ENCODE measurements at places on chromosomes 1 and 21.
A peak's percentile ranks its signal among the peaks of the same experiment; 100 is the strongest.

- no peak for DNase-seq
Measured at GRCh38 chr1:116033322-116033721, 57.0 kb downstream of the SLC22A15 start.

GRCh38 chr1:244096691-244097090, 45.6 kb downstream of the ZBTB18 start:
- DNase-seq: no peak

DNA sequence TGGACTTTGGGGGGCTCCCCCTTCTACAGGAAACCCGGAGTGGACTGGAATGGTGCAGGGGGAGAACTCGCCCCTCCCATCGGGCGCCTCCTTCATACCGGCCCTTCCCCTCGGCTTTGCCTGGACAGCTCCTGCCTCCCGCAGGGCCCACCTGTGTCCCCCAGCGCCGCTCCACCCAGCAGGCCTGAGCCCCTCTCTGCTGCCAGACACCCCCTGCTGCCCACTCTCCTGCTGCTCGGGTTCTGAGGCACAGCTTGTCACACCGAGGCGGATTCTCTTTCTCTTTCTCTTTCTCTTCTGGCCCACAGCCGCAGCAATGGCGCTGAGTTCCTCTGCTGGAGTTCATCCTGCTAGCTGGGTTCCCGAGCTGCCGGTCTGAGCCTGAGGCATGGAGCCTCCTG, at the start of gene TNFRSF14:
Gene TNFRSF14, plus strand, starts transcription at position 95 of the 401 bp plus-strand sequence. Its CDS starts 294 bp downstream, at position 389.
- DNase-seq: peak; percentile 76

GRCh38 chr1:60952612-60953111, 129.7 kb upstream of the NFIA start:
- DNase-seq: no peak

- no peak for DNase-seq
Measured at GRCh38 chr1:60283690-60284089, 210.1 kb upstream of the C1orf87 start.

DNA sequence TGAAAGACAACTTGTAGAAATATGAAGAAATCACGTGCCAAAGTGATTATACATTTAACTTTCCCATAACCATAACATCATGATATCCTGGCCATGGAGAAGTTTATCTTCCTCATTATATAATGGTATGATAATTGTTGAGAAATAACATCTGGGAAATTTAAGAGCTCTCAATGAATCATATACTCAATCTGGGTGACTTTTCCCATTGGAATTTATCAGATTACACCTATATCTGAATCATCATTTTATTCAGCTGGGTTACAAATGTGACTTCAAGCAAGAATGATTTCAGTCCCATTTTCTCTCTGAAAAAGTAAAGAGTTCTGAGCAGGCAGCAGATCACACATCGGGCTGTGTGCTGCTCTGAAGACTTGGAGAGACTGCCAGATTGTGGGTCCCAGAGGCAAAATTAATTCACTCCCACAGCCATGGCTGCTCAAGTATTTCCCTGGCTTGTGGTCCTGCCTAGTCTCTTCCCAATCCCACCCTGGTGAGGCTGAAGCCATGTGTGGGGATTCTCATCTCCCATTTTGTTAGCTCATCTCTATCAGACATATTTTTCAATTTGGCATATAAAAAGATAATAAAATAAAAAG, 278.0 kb downstream of the MRPL39 start:
- no peak for DNase-seq

- no peak for DNase-seq
Measured at GRCh38 chr1:55774446-55774845, 559.3 kb upstream of the USP24 start.

- DNase-seq: no peak
Measured at GRCh38 chr21:16137106-16137505, 407.3 kb downstream of the USP25 start.

DNA sequence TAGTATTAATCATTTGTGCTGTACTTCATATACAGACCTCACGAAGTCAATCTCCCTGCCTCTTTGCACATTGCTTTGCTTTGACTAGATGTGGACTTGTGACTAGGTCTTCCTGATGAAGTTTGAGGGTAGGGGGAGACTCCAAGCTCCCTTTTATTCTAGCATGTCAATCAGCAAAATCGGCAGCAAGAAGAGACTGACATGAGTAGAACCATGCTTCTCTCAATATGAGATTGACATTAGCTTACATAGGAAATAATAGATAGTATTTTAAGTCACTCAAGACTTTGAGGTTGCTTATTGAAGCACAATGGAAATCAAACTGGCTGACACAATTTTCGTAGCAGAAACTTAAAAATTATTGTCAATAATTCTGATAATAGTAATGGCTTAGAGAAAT, 866.4 kb upstream of the ADAMTS5 start:
- no peak for DNase-seq

GRCh38 chr1:24074196-24074595, 37.7 kb downstream of the MYOM3 start:
- no peak for DNase-seq

DNA sequence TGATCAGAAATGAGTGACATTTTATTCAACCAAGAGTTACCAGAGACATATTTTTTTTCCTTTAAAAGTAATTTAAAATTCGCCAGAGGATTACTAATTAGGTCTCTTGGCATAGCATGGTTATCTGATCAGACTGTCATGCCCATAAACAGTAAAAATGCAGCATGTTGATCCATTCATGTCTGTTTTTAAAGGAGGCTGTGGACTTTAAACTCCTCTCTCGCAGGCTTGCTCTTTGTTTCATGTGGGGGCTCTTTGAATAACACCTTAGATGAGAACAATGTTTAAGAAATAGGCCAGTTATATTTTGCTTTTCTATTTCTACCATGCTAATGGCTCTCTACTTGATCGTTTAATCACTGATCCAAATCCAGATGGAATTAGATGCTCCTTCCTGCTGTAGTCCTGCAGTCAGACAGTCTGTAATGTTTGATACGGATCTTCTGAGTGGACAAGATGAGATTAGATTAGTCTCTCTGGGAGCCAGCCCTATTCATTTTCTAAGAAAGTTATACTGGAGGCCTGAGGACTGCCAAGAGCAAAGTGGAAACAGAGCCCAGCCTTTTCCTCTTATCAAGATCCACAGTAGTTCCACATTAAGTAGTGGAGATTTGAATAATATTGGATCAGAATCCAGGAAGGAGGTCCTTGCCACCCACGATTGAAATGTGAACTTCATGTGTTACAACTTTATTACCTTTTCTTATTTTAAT, 197.4 kb downstream of the HS2ST1 start:
- DNase-seq: no peak

GRCh38 chr1:236141447-236142252, 689 bp upstream of the GPR137B start:
- DNase-seq: no peak

- DNase-seq: no peak
Measured at GRCh38 chr1:65564493-65564892, 144.0 kb downstream of the LEPR start.

DNA sequence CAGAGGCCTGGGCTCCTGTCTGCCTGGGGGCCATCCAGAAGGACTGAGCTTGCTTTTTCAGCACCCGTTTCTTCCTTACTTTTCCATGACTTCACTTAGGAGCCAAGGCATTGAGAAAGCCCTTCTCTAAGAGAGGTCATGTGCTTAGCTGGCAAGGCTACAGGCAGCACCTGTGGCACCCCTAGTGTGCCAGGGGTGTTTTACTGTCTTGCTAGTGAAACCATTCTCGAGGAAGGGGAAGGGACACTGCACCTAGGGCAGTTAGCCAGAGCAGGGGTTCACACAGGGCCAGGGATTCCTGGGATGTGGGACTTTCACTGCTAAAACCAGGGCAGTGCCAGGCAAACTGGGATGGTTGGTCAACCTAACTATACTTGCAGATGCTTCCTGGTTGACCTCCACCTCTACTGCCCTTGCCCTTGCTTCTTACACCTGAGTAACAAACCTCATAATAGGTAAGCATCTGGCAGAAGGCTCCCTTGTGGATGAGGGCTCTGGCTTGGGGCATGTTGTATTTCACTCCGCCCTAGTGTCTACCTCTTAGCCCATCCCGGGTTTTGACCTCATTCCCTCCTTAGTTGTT, 69.2 kb downstream of the NOS1AP start:
- no peak for DNase-seq

GRCh38 chr1:14723401-14723800, 124.9 kb downstream of the KAZN start:
- DNase-seq: no peak

GRCh38 chr1:201176940-201177339, 13.7 kb upstream of the IGFN1 start:
- no peak for DNase-seq

DNA sequence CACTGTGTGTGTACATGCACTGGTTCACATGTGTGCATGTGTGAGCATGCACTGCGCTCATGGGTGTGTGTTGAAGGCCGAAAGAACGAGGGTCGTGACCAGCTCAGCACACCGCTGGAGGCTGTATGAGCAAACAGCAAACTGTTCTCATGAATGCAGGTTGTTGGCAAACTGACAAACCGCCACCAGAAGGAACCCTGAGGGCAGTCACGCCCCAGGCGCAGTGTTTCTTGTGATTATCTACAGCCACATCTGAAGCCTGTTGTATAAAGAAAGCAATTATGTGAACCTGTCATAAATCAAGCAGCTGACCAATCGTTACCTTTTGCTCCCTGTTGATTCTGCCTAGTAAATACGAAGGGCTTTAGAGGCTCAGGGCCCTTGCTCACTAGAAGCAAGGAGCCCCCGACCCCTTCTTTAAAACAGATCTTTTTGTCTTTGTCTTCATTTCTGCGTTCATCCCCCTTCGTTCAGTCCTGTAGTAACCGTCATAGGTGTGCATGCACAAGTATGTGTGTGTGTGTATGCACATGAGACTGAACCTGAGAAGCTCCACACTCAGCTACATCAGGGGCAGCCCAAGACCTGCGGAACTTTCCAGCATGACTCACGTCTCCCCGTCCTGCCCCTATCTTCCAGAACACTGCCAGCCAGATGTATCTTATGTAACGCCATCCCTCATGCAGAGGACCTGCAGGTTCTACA, 16.8 kb upstream of the RIPK4 start:
- DNase-seq: no peak

DNA sequence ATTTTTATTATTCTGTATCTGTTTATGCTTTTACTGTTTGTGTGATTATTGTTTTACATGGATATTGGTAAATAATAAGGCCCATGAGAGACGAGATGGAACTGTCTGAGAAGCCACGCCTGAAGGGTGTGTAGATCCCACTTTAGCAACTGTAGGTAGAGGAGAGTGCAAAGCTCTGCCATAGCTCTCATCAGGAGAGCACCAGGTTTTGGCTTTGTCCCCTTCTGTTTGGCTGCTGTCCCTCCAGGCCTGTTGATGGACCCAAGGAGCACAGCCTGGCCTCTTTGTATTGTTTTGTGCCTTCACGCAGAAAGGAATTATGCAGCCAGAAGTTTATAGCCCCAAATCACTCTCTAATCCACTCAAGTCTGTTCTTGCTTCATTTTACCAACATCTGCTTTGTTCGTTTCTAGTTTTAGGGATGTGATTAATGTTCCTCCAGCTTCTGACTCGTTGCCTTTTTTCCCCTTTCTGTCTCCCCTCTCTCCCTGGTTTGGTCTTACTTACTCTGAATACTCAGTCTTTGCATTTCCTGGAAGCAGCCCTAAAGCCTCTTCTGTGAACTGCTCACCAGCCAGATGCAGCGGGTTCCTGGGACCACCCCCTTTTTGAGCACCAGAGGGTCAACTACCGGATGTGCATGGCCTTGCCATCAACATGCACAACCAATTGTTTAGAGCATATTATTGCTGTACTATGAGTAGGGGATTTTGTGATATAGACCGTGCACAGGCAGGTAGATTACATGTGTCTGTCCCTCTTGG, 127.3 kb downstream of the HHAT start:
- no peak for DNase-seq

DNA sequence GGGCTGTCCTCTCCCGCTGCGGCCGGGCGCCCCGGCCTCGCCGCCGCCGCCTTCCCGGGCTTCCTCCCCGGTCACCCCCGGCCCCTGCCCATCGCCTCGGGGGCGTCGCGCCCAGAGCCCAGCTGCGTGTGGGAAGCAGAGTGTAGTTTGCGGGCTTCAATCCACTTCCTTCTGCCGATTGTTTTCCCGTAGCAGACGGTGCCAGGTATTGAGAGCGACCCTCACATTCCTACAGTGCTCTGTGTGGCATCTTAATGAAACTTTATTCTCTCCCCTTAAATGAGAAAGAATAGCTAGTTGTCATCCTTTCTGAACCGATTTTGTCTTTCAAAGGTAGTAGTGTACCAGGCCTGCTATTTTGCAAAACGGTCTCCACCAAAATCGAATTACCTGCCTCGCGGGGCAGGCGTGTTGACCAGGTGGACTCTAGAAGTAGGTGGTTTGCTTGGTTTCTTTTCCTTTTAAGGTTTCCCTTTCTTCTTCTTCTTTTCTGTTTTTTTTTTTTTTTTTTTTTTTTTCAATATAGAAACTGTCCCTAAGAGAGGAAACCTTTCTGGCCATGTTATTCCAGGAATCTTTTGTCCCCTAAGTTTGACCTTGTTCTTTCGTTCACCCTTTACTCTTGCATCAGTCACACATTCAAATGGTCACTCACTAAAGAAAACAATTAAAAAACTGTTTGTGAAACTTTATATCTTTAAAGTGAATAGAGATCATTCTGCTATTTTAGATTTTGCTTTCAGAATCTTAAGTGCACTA, 881 bp downstream of the USP25 start:
- DNase-seq: no peak

DNA sequence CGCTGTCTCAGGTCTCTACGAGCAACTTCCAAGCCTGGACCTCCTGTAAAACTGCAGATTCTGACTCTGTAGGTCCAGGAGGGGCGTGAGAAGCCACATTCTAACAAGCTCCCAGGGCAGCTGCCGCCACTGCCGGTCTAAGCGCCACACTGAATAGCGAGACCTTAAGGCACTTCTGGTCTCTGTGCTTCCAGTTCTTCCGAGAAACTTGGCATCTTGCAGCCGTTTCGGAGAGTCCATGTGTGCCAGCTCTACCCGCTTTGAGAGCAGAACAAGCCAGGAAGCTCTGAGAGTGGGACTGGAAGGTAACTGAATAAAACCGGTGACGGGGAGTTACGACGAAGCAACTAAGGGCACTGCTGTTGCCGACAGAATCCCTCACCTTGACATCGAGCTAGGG, 12.5 kb downstream of the AGT start:
- DNase-seq: no peak

DNA sequence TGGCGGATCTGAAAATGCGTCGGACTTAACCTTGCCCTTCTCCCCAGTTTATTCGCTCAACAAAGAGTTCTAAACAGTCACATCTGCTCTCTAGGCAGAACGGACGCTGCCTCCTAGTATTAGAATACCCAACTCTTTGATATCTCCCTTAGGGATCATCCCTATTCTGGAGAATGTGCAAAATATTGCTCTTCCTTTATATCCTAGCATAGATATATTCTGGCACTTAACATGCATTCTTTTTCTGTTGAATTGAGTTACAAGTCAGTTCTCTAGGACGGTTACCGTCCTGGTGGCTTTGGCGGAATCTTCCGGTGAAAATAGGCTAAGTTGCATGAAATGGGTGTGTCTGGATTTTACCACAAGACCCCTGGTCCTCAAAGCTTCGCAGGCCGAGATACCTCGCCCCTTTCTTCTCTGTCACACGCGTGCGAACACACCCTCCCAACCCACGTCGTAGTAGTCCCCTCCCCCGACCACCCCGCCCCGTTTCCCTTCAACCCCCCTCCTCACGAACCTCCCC, 501 bp upstream of the DNAJC6 start:
- DNase-seq: no peak

- no peak for DNase-seq
Measured at GRCh38 chr1:219505886-219506285, 107.0 kb downstream of the ZC3H11B start.

Measured in CD4-positive, alpha-beta T cell treated with Interleukin-6 at 100 ng/mL for 8 hours (primary cell).